ENCODE measurements at places on chromosomes 3 and 15.

DNA sequence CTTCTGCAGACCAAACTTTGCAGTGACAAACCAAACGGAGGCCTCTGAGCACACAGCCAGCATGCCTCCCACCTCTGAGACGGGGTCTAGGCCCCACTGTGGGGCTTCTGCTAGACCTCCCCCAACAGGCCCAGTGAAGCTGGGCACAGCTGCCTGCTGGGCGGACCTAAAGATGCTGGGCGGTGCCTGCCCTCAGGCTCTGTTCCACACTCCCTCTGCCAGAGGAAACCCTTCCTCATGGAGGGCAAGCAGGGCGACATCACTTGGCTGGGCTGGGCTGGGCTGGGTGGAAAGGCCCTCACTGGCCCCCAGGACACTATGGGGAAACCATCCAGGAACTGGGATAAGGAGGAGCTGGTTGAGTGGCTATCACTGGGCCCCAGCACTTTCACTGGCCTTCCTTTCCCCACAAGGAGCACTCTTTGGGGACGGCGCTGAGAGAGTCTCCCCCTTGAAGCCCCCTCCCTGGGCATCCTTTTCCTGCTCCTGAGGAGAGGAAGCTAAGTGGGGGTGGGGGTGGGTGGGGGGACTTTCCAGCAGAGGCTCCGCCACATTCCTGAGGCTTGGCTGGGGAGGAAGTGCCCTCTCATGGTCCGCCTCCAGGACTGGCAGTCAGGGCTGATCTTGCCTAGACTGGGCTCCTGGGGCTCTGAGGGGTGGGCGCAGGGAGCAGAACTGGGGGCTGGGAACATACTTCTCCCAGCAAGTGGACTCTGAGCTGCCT lies 98.1 kb upstream of the HACD2 start:
- no peak for DNase-seq

- no peak for DNase-seq
Observed at GRCh38 chr3:185851959-185852358, 27.1 kb upstream of the IGF2BP2 start.

DNA sequence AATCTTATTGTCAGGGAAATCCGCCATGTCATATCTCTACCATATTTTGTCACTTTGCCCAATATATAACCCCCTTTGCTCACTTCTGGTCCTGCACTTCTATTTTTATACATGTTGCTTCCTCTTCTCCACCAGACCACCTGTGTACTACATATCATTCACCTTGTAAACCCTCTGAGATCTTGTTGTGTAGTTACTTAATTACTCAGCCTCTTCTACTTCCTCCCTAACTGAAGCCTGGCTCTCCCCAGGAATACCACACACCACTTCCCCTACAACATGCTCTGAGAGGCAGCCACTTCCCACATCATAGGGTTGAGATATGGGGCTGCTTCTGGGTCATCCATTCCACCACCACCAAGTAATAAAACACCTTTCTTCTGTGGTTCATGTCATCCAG lies 10.0 kb downstream of the HEXA start:
- peak; percentile 30 for DNase-seq

DNA sequence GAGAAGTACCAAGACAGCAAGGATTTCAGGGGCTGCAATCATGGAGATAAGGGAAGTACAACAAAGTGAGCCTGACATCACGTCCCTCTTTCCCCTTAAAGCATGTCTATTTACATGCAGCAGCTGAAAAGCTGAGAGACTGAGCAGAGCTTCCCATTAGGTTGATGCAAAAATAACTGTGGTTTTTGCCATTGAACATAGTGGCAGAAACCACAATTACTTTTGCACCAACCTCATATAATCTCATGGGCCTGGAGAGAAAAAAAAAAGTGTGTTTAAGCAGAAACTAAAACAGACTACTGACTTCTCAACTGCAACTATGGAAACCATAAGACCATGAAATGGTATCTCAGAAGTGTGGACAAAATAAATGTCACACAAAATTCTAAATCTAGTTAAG lies 48.3 kb downstream of the CCDC12 start:
- DNase-seq, result peak; percentile 41

GRCh38 chr3:36695769-36696137 lies 68.6 kb downstream of the DCLK3 start:
- no peak for DNase-seq

DNA sequence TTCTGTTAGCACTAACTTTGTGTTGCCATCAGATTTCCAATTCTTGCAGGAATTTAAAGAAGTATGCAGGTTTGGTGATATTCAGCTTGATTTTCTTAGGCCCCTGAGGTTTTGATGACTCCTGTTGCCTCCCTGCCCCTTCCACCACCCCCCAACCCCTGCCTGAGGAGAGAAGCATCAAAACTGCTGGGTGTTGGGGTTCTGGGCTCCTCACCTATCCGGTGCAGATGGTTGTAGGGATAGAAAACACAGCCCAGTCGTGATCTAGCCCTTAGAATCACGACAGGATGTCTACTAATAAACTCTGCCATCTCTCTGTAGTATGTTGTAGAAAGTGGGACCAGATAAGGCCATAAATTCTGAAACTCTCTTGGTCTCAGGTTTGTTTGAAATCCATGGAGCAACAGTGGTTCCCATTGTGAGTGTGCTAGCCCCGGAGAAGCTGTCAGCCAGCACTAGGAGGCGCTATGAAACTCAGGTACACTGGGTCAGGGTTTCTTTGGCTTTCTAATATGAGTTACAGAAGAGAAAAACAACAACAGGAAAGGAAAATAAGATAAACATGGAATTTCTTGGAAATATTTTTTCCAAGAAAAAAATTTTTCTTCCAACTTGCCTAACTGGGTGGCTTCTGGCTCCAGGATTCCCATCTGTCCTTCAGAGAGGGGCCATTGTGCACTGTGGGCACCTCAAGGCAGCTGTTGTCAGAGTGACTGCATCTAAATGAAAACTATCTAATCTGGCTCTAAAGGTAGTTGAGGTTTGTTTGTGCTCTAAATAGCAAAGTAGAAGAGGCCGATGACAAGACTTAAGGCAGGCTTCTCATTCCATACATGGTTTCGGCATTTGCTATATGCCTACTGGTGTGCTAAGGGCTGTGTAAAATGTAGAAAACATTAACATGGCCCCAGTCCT lies 8.7 kb downstream of the SRP14 start:
- DNase-seq, result no peak

DNA sequence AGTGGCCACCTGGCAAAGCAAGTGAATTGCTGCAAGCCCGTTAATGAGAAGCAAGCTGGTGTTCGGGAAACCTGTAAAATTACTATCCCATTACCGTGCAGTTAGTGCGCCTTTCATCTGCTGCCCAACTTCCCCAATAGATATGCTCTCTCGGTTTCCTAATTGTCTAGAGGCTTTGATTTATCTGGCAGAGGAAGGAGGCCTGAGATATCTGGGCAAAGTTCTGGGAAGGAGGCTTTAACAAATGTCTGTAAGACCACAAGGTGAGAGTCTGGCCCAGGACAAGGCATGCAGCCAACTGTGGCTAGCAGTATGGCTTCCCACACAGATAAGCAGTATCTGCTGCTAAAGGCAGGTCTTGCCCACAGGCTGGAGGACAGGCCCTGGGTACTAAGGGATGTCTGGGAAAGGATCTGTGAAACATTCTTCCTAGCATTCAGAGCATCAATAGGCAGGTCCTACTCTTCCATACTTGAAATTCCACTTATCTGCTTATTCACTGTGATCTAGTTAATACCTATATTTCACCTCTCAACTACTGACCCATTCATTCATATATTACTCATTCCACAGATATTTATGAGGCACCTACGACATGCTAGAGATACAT lies 130.0 kb upstream of the SLC2A2 start:
- no peak for DNase-seq

DNA sequence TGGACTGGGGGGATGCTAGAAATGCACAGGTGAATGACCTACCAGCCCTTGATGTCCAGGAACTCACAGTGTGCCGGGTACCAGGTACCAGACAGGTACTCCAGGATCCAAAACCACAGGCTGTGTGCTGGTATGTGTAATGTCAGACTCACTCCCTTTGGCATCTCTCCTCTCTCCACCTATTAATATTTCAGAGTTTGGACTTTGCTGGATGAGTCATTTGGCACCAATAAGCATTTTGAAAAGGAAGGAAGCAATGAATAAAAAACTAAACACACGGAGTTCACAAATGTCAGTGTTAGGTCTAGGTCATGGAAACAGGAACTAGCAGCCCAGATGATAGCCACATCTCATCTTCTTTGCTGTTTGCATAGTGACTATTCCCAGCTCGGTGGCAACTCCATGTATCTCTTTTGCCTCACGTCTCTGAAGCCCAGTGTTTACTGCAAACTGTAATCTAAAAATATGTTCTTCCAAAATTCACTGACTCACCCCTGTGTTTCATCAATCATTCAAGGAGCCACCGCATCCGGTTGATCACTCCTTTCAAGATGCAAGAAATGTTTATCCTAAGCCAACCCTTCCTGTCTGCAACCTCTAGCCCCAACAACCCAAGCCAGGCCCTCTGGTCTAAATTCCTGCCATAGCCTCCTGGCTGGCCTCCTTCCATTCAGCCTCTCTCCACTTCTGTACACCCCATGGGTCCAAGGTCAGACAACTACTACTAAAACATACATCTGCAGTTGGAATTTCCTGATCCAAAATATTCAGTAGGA lies 8.4 kb downstream of the ITGB5 start:
- no peak for DNase-seq

GRCh38 chr3:139540651-139541531 lies 1.3 kb upstream of the RBP1 start:
- no peak for DNase-seq

GRCh38 chr15:77071305-77072223 lies 655 bp upstream of the TSPAN3 start:
- DNase-seq, result no peak

DNA sequence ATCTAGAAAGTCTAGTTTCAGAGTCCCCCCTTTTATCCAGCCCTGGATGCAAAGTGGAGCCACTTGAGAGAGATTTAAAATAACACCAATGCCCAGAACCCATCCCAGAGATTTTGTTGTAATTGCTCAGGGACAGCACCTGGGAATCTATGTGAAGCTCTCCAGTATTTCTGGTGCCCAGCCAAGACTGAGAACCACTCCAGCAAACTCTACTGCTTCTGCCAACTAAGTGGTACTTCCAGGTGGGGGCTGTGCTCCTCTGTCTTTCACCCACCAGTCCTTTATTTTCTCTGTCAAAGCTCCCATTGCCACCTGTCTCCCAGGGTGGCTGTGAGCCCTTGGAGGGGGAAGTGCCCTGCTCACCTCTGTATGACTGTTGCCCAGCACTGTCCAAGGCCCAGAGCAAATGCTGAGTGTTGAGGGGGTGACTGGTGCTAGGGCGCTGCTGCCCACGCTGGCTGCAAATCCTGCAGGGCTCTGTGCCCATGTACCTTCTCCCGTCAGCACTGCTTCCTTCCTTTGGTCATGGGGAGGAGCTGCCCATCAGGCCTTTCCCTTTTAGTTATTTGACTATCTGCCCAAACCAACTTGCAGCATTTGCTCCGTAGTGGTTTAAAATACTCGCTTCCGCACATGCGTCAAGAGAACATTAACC lies 9.4 kb downstream of the CLSTN2 start:
- DNase-seq, result no peak

GRCh38 chr3:121362035-121362734 lies 183.6 kb downstream of the POLQ start:
- DNase-seq, result no peak

GRCh38 chr3:52221563-52222318 lies 3.7 kb downstream of the TLR9 start:
- peak; percentile 77 for DNase-seq

- DNase-seq, result no peak
Observed at GRCh38 chr3:30933478-30934207, 39.2 kb upstream of the GADL1 start.

- DNase-seq, result no peak
Observed at GRCh38 chr15:66652806-66653205, 49.2 kb upstream of the SMAD6 start.

- no peak for DNase-seq
Observed at GRCh38 chr15:86115145-86115801, 35.6 kb downstream of the AGBL1 start.

DNA sequence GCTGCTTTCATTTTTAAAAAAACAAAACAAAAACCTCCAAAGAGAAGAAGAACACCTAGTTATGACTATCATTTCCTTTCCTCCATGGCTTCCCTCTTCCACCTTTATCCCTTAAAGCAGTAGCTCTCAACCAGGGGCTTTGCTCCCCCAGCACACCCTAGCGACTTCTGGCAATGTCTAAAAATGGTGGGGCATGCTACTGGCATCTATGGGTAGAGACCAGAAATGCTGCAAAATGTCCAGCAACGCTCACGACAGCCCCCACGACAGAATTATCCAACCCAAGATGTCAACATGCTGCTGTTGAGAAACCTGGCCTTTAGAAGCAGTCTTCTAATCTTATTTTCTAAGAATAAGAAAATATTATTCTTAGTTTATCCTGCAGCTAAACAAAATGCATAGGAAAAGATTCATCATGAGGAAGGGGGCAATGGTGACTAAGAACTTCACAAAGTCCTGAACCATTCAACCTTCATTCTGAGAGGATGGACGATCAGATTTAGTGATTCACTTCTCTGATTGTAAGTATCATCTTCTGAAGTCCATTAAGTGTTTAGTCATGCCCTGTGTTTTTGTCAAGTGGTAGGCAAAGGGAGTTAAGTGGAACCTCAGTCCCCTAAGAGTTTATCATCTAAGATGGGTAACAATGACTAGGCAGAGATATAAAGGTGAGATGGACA lies 81.7 kb downstream of the CCNL1 start:
- DNase-seq, result no peak

DNA sequence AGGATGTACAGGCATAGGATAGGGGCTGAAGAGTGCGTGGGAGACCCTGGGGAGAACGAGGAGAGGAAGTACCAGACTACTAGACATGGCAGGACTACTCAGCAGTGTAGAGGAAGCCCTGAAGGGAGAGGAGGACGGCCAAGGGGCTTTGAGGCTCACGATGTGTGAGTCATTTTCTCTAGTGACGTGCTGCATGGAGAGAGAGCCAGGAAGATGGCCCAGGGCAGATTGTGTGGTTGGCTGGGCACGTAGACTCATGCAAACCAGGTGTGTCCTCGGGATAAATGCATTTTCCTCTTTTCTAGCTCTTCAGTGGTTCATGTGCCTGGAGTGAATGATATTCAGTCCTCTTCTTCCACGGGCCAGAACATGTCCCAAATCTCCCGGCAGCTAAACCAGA lies 115.0 kb upstream of the ABHD17C start:
- no peak for DNase-seq

DNA sequence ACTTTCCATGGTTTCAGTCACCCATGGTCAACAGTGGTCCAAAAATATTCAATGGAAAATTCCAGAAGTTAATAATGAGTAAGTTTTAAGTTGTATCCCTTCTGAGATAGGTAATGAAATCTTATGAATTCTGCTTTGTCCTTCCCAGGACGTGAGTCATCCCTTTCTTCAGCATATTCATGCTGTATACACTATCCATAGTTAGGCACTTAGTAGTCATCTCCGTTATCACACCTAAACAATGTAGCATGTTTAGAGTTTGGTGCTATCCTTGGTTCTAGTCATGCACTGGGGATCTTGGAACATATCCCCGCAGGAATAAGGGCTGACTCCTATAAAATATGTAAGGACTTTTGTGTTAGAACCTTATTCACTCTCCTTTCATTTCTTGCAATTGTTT lies 153.2 kb downstream of the UNC13C start:
- DNase-seq, result no peak

GRCh38 chr3:121997372-121997771 lies 24.7 kb downstream of the ILDR1 start:
- no peak for DNase-seq

Measured in CD4-positive, alpha-beta T cell treated with Interleukin-21 for 1 hour (primary cell).